ENCODE measurements at places on chromosomes 7 and 10.

- no peak for DNase-seq
Observed at GRCh38 chr7:33836797-33837355, 68.5 kb upstream of the BMPER start.

DNA sequence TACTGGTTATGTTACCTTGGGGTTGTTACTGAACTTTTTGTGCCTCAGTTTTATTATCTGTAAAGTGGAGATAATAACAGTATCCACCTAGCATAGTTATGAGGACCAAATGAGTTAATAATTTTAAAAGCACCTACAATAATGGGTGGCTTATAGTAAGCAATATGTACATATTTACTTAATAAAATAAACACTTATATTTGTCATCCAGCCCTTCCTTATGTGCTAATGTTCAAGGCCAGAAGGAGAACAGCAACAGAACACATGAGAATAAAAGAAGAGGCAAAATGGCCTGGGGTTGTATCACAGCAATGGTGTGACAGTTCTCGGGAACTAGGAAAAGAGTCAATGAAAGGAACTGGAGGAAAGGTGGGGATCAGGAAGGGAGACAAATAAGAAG lies 255.4 kb upstream of the LRGUK start:
- DNase-seq, result no peak

DNA sequence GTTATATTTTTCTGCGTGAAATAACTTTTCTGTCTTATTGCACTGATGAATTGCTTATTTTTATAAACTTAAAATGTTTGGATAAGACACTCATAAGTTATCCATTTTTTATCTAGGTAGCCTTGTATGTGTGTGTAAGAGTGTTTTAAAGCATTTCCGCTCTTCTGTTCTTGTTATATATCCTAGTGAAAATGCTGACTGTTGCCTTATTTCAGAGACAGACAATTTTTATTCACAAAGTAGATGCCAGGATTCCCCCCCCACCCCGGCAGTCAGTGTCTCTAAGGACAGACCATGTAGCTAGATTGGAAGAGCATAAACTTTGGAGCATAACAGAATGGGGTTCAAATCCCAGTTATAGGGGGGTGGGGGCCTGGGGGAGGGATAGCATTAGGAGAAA lies 1.6 kb downstream of the SMC3 start:
- DNase-seq, result no peak

- DNase-seq, result no peak
Observed at GRCh38 chr7:140873434-140873833, 51.3 kb downstream of the BRAF start.

GRCh38 chr10:43078986-43079273 lies 2.1 kb downstream of the RET start:
- peak; percentile 8 for DNase-seq

DNA sequence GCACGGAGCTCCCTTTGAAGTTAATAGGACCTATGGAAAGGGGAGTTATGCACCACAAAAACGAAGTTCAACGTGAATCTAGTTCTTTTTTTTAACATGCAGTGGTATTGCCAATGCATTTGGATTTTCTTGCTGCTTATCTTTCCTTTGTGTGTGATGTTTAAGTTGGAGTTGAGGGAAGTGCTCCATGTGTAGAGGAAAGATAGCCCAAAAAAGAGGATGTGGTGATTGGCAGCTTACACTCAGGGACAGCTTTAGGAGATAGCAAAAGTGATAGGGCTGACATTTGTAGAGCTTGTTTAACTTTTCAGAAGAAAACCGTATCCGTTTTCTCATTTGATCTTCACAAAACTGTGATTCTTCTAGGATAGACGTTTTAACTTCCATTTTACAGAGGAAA lies 101.3 kb downstream of the MDFIC start:
- no peak for DNase-seq

GRCh38 chr7:115549910-115550309 lies 480.7 kb downstream of the TFEC start:
- DNase-seq, result no peak

GRCh38 chr10:126124668-126125349 lies 228.4 kb downstream of the FANK1 start:
- DNase-seq, result no peak

GRCh38 chr7:16365952-16366351 lies 55.4 kb downstream of the CRPPA start:
- no peak for DNase-seq

DNA sequence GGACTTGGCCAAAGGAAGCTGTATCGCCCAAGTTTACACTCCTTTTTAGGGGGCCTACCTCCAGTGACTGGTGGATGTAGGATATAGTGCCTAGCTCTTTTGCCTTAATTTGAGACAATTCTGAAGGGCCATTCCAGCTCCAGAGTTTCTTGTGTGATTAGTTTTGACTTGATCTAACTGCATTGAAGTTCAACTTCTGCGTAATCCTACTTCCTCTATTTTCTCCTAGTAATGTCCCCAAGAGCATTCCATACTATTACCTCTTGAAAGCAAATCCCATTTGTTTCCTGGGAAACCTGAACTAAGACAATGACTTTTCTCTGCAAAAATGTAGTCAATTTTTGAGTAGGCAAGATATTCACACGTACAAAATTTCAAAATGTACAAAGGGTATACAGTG lies 4.7 kb upstream of the H2AZ2 start:
- no peak for DNase-seq

DNA sequence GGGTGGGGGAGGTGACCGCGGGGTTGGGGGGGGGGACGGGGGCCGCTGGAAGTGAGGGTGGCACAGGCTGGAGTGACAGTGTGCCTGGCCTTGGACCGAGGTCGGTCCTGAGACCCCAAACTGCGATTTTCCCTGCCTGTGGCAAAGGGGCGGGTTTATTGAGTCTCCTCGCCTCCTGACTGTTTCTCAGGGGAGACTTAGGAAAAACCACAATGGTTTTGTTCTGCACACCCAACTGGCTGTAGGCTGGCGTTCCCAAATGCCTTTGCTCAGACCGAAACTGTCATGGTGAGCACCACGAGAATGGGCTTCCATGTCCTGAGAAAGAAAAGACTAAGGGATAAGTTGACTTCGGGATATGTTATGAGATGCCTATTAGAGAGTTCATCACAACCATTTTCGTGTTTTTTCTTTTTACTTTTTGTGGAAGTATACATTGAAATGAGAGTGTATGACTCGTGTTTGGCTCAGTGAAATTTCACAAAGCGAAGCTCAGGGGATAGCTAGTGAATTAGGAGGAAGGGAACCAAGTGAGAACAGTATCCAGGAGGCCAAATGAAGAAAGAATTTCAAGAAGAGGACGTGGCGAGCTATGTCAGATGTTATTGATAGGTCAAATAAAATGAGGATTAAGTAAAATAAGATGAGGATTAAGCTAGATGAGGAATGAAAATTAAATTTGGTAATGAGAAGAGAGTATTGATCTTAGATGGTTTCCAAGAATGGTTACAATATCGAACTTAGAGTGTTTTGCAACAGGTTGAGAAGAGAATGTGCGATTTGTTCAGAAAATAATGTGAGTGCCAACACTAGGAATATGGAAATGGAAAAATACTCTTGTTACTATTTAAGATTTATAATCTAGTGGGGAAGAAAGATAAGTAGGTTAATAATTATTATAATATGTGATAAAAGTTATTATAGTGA lies 918 bp downstream of the NET1 start:
- DNase-seq, result no peak

GRCh38 chr7:138129551-138130165 lies 53.4 kb downstream of the AKR1D1 start:
- no peak for DNase-seq

- DNase-seq, result no peak
Observed at GRCh38 chr10:132188331-132188730, 1.6 kb downstream of the DPYSL4 start.

DNA sequence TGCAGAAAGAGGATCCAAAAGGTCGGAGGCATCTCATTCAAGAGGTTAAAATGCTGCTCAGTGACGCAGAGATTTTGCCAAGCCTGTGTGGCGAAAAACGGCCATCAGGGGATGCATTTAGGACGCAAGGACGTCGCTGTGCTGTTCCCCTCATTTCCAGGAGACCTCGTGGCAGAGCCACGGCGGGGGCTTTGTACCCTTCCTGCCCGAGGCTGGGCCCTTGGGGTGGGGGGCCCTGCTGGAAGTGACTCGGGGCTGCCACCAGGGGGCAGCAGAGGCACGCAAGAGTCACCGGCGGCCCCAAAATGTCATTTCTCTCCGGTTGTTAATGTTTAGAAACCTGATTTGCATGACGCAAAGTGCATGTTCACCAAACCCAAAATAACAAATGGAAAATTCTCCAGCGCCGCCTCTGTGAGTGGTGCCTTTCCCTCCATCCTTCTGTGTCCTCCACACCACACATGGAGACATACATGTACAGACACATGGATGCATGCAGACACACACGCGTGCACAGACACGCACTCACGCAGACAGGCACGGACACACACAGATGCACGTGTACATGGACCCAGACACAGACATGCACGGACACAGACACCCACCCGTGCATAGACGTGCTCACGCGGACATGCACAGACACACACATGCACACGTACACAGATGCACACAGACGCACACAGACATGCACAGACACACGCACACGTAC lies 51.0 kb upstream of the NKX6-2 start:
- peak; percentile 47 for DNase-seq

DNA sequence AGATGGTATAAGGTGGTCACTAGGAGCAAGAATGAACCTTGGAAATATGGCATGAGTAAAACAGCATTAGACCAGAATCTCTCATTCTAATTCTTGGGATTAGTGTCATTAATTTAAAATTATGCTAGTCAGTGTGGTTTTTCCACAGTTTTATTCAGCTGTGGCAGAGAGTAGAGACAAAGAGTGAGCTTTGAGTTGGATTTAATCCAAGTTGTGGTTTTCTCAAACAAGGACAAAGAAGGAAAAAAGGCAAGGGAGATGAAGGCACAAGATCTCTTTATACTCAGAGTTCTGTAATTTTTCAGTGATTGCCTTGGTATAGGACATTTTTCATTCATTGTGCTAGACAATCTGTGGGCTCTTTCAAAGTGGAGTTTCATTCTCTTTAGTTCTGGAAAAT lies 28.2 kb upstream of the AKAP9 start:
- no peak for DNase-seq

DNA sequence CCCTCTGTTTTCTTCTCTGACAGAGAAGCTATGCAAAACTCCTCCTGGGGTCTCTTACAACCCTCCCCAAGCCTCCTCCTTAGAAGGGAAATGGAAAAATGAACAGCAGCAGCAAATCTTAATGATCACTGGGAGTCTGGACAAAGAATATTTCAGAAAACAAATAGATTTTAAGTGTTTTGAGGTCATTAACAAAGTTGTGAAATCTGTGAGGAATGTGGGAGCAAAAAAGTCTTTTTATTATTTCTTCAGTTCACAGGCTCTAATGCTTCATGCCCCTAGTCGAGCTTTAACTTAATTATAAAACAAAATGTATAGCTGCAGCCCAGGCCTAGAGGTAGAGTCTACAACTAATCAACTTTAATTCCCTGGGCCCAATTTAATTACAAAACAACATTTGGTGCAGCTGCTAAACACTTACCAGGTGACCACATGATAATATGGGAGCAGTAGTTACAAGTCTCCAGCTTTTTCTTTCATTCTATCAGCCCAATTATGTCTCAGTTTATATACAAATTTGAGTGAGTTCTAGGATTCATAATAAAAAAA lies 293.2 kb downstream of the THSD7A start:
- no peak for DNase-seq

DNA sequence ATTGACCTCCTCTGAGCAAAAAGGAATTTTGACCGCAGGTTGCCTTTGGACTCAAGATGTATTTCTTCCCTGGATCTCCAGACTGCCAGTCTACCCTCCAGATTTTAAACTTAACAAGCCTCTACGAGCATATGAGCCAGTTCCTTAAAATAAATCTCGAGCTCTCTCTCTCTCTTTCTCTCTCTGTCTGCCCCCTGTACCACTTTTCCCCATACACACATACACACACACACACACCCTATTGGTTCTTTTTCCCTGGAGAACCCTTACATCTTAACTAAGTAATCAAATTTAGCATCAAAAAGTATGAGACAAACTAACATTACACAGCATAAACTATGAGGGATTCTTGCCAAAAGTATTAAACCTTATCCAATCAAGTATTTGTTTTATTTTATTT lies 11.4 kb downstream of the BCAP29 start:
- DNase-seq, result no peak

GRCh38 chr7:34850681-34851080 lies 186.6 kb downstream of the DPY19L1 start:
- no peak for DNase-seq

GRCh38 chr10:28047061-28047460 lies 48.2 kb upstream of the ODAD2 start:
- DNase-seq, result no peak

DNA sequence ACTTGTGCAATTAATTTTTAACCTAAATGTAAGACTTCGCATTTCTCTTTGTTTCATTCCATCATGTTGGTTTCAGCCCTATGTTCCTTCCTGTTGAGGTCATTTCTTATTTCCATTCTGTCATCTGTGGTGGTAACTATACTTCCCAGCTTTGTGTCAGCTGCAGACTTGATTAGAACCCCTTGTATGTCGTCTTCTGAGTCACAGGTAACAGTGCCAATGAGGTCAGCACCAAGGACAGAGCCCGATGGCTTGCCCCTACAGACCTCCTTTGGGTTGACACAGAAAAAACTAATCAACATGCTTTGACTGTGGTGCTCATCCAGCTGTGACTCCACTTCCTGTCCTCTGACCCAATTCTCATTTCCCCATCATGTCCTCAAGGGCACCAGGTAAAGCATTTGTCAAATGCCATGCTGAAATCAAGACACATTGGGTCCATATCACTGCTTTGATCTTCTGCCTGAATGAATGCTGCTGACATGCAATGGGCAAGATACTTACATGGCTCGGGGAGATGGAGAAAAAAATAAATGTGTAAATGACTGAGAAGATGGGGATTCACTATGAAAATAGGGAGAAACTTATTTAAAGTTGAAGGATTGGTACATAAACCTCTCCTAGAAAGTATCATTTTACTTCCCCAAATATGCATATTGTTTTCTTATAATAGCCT lies 25.6 kb upstream of the CRTAC1 start:
- DNase-seq, result peak; percentile 10

DNA sequence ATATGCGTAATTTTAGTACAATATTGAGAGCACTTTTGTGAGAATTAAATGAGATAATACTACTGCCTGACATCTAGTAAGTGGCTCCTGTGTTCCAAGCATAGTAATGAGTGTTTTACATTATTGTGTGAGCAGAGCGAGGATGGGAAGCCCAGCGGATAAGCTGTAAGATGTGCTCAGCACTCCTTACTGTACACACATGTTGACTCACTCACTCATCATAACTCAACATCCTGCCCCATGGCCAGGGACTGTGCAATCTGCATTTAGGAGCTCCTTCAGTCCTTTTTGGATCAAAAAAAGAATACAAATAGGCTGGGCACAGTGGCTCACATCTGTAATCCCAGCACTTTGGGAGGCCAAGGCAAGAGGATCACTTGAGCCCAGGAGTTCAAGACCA lies 72.9 kb upstream of the NEBL start:
- DNase-seq, result no peak

DNA sequence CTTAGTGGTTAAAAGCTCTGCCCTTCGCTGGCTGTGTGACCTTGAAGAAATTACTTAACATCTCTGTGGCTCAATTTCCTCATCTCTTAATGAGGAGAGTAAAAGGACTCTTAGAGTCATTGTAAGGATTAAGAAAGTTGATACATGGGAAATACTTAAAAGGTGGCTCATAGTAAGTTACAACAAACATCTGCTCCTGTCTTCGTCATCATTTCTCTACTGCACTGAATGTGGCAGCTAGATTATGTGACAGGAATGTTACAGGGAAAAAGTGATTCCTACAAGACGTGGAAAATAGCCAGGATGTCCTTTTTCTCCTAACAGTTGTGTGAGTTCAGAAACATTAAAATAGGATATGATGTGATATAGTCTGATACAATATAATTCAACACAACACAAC lies 184.7 kb downstream of the FRMD4A start:
- no peak for DNase-seq
